ENCODE measurements at places on chromosomes 5 and 9.

DNA sequence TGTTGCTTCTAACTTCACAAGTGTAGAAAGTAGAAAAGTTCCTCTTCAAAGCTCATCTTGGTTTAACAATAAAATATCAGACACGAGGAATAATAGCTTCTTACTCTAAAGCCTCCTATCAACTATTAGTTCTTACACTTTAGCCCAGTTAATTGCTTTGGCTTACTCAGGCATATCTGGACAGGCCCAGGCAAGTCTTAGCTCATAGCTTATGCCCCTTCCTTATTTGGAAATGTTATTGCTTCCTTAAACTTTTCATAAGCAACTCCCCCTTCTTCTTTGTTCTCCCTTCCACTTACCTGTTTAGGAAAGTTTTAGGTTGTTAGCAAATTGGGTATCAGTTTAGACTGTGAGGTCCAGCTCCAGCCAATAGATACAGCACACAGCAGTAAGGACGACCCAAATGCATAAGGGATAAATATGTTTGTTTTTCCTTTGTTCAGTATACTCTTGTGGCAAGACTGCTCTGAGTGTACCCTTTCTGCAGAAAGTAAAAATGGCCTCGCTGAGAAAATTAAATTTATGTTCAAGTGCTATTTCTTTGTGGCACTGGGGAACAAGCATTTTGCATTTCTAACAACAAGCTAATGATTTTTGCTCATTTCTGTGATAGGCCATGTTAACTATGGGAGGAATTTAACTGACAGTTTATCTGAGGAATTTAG is 162.1 kb downstream of the SMC2 start:
- DNase-seq = no peak

DNA sequence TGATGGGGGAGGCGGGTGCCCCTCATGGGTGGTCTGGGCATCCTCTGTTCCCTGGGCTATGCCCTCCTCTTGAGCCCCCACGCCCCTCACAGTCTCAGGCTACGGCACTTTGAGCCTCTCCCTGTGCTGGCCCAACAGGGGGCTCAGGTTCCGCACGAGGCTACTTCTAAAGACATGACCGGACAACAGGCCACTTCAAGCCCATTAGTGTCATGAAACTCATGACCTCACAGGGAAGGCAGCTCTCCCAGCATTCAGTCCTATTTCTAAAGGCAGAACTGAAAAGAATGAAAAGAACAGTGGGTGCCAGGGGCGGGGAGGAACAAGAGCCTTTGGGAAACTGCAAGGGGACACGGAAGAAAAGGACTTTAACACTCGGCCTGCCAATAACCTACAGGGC is 45.0 kb downstream of the COL23A1 start:
- no peak for DNase-seq

DNA sequence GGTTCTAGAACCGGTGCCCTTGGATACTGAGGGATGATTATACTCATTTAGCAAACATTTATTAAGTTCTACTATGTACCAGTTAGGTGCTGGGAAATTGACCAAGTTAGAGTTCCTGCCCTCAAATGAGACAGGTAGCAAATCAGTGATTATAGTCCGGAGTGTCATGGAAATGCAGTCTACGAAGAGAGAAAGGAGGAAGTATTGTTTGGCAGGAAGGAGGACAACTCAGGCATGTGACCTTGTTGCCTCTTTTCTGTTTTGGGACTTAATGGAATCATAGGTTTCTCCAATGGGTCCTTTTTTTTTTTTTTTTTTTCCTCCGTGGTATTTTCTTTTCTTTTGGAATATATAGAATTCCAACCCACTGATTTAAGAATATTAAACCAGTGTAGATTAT is 28.0 kb downstream of the OSTF1 start:
- DNase-seq = no peak

DNA sequence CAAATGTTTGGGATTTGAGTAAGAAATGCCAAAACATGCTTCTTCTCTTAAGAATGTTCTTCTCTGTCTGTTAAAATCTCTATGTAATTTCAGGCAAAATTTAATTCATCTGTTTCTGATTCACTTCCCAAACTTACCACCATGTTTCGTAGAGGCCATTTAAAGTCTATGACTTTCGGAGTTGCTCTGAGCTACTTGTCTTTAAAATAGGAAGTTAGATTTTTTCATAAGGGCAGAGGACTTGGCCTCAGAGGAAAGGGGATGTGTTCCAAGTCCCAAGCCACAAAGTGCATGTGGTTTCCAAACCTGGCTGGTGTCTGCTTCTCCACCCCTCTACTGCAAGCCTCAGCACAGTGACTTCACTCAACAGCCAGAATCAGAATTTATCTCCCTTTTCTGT is 111.3 kb upstream of the ADRA1B start:
- DNase-seq = peak; percentile 24

GRCh38 chr5:5351288-5351979 is 71.0 kb upstream of the ICE1 start:
- DNase-seq = peak; percentile 36

DNA sequence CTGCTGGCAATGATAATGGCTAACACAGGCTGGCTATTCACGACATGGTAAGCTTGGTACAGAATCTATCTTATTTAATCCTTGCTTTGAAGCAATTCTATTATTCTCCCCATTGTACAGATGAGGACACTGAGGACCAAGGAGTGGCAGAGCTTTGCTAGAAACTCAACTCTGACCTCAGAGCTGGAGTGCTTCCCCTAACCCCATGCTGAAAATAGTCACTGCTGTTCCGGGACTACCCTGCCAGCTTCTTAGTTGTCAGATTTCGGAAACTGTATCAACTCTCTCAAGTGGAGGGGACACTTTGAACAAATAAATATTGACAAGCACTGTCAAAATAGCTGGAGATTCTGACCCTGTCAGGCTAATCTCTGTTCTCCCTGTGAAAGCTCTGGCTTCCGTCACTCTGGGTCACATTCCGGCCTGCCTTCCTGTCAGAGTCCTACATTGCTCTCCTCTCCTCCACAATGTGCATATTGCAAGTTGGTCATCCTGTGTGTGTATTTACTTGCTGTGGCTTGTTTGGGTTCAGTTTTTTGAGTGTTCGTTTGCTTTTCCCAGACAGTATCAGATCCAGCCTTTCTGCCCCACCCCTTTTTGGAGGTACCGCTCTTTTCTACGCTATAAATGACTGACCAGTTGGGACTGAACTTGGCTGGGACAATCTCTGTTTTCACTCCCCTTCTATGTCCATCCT is 134.3 kb upstream of the MAP1B start:
- no peak for DNase-seq

DNA sequence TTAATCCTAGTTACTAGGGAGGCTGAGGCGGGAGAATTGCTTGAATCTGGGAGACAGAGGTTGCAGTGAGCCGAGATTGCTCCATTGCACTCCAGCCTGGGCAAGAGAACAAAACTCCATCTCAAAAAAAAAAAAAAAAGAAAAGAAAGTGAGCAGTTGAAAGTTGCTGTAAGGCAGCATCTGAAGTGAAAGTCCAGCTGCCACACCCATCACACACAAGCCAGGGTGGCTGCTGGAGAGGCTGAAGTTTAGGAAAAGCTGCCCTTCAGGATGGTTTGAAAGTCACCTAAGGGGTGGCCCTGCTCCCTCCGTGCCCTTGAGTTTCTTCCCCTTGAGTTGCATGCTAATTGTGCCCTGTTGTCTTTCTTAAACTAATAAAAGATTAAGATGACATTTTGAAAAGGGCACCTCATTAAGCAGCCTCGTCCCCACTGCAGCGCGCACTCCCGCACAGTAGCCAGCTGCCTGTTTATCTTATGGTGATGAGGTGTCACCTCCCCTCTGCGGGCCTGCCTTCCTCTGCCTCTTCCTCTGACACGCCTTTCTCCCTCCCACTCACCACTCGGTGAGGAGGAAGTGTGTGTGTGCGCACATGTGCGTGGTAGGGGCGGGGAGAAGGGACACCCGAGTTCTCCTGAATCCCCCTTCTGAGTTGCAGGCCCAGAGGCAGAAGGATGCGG is 104.2 kb upstream of the PANK3 start:
- no peak for DNase-seq

DNA sequence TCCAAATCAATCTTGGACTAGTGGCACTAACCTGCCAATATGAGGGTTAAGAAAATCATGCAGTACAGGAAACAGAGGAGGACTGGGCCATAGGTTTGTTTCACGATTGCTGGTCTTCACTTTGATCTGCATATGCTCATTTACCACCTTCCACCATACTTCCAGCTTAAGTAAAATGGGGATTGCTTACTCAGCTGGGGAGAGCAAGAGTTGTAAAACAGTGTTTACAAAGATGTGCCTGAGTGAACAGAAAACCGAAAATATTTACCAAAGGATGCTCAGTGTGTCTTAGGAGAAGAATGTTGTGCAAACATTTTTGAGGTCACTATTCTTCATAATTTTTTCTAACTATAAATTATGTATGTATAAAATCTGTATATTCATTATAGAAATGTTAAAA is 65.1 kb upstream of the DNAH5 start:
- no peak for DNase-seq

DNA sequence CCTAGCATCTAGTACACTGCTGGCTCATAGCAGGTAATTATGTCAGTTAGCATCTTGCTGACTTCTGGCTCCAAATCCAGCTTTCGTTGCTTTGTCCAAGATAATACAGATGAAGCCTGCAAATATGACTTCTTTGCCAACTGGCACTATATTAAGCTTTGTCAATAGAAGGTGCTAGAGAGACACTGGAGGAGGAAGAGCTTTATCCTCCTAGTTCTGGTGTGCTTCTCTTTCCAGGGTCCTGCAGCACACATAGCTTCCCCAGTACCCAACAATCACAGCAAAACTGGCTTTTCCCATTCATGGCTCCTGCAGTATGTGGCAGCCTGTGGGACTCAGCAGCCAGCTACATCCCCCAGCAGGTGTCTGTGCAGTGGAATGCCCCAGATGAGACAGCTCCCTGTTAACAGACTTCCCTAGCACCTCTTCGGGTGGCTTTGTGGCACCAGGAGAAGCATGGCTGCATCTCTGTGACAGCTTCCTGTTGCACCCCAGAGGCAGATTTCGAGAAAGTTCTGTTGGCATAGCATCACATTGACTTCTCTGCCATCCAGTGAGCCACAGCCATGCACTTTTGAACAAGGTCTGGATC is 147.8 kb downstream of the OXCT1 start:
- DNase-seq = no peak

GRCh38 chr5:65061974-65062353 is 293.2 kb downstream of the CWC27 start:
- DNase-seq = no peak

- no peak for DNase-seq
These were observed 810.5 kb downstream of the DNAH5 start for GRCh38 chr5:13133951-13134350.

- no peak for DNase-seq
These were observed at the start of gene MARCOL for GRCh38 chr5:148238418-148238794. Gene MARCOL, plus strand, starts transcription at chr5:148238525. Its CDS starts 73 bp downstream, at chr5:148238598.

DNA sequence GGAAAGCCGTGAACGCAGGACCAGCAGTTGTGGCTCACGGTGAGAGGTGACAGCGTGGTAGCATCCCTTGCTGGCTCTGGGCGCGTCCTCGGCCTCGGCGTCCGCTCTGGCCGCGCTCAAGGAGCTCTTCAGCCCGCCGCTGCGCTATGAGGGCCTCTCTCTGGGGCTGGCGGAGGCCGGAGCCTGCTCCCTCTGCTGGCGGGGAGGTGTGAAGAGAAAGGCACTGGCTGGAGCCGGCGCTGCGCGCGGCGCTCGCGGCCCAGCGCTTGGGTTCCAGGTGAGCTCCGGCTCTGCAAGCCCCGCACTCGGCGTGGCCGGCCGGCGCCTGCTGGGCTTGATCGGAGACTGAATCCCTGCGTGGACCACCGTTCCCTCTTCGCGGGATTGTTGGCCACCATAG is 705.6 kb downstream of the SEMA5A start:
- no peak for DNase-seq

DNA sequence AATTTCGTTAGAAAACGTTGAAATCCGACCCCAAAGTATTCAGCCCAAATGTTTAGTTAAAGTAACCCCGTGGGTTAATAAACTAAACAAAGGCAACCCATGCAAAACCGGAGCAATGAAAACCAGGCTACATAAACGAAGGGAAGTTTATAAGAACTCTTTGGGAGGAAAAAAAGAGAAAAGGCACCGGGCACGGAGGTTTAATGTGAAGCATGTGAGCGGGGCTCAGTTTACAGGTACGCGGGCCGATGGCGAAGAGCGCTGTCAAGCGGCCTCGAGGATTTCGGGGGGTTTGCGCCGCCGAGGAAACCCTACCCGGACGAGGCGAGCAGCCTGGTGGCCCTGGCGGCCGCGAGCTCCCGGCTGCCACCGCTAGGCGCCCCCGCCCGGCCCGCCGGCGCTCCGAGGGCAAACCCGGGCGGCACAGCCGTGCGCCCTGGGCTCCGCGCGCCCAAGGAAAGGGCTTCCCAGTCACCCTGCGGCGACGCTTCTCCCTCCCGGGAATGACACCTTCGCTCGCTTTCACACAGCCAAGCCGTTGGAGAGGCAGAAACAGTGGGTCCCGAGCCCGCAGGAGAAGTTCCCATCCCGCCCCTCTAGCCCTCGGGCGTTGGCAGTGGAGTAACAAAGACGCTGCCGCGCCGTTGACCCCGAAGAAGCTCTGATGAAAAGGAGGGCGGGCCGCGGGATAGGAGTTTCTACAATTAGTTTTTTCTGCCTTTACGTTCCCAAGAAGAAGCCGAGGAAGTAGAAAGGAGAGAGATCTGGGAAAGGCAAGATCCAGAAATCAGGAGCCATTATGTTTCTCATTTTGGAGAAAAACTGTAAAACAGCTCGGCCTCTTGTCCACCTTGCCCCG is 126.0 kb downstream of the TMEM174 start:
- no peak for DNase-seq

DNA sequence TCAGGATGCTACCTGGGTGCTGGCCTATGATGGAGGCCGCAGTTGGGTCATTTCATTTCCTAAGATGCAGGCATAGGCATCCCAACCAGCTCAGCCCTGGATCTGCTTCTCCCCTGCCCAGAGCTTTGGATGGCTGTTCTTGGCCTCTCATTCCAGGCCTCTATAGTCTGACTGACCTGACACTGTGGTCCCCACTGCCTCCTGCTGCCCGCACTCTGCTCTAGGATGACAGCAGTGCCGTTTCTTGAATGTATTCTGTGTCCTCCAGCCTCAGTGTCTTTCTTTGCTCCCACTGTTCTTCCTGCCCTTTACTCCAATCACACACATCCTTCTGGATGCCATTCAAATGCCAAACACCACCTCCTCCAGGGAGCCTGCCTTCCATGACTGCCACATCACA is 235.7 kb downstream of the HSPA4 start:
- DNase-seq = no peak

DNA sequence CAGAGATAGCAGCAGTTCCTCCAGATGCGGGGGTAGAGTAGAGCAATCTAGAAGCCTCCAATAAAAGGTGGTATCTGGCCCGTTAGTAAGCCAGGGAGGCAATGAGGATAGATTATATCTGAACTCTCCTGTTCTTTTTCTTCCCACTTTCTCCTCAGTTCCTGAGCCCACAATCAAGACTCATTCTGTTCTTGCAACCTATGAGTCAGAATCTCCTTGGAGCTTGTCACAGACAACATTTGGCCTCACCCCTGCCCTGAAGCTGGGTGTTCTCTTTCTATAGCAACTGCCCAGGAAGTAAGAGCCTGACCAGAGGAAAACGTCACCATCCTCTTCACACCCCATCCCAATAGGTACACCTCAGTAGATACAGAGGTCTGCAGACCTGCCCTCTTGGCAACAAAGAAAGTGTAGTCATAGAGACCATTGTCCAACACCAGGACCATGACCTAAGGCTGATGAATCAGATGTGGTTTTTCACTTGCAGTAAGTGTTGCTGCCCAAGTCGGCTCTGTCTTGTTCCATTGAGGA is 76.3 kb upstream of the PCA3 start:
- peak; percentile 89 for DNase-seq

GRCh38 chr5:125700380-125700861 is 722.8 kb upstream of the GRAMD2B start:
- peak; percentile 7 for DNase-seq
